Fibroblast of mammary gland (primary cell): ENCODE measurements at places on chromosomes 1 and 21.

DNA sequence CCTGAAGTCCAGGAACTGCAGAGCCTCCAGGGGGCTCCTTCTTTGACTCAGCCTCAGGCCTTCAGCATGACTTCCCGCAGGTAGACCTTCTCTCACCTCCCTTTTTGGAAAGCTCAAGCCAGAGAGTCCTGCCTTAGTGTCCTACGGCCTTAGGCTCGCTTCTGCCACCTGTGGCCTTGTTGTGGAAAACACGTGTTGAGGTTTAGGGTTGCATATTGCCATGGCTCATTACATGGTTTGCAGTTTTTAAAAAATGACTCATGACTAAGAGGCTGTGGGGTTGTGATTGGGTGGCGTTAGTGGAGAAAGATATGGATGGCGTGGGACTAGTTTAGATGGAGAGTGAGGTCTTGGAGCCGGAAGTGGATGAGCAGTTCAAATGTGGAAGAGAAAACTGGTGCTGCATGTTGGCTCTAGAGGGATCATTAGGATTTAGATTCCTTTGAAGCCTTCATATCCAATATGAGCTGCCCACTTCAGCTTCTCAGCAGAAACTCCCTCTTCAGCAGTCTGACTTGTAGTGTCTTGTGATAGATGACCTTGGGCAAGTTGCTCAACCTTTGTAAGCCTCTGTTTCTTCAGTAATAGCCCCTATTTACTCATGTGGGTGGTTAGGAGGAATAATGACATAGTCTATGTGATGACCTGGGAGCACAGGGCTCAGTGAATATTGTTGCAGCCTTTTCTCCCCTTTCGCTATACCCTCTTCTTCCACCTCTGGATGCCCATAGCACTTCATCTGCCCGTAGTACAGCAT is 6.5 kb upstream of the FGGY start:
- DNase-seq: peak; percentile 71

DNA sequence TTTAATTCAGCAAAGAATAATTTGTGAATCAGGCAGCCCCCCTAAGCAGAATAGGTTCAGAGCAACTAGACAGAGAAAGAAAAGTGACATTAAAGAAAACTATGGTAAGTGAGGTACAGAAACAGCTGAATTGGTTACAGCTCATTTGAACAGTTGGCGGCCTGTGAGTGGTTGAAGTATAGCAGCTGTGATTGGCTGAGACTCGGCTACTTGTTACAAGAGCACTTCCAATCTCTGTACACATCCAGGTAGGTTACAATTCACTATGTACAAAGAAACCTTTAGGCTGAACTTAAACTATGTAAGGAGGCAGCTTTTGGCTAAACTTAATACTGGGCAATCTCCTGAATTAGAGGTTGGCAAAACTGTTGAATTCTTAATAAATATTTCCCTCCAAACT is 171.1 kb upstream of the LHX8 start:
- no peak for DNase-seq

GRCh38 chr21:34201481-34201858 is 128.1 kb downstream of the MRPS6 start:
- no peak for DNase-seq

- no peak for DNase-seq
Measured at GRCh38 chr1:39230261-39231190, 26.0 kb downstream of the MACF1 start.

DNA sequence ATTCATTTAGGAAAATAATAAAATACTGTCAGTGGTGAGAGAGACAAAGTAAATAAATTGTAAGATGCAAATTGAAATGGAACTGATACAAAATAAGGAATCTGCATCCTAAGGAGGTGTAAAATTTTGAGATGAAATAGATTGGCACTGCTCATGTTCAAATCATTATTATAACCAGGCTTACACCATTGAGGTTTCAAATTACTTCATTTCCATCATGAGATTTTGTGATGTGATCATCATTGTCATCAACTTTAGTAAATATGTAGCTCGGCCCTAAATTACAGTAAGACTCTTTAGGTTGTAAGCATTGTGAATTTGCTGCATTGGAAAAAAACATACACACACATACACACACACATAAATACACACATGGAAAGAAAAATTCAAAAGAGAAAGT is 123.4 kb downstream of the SDCCAG8 start:
- DNase-seq: no peak

GRCh38 chr1:220528679-220529501 is 954 bp downstream of the MARK1 start:
- DNase-seq: no peak

GRCh38 chr21:31556662-31557061 is 102.8 kb upstream of the SOD1 start:
- no peak for DNase-seq
